Activated gamma-delta T cell treated with Interleukin-2 at 50 U/mL for 16 hours (primary cell): ENCODE measurements at places on chromosomes 2 and 18.

- no peak for DNase-seq
These were observed 18.8 kb upstream of the FAM110C start for GRCh38 chr2:65121-65520.

- DNase-seq: no peak
These were observed 372.8 kb downstream of the CLIP4 start for GRCh38 chr2:29487967-29488555.

GRCh38 chr2:218962859-218963492 is 3.5 kb downstream of the CDK5R2 start:
- DNase-seq: peak; percentile 59

GRCh38 chr2:215528555-215528954 is 92.7 kb upstream of the FN1 start:
- DNase-seq: no peak

GRCh38 chr2:226623587-226624368 is 175.8 kb downstream of the IRS1 start:
- DNase-seq: no peak

- DNase-seq: no peak
These were observed 437.0 kb downstream of the PTPRM start for GRCh38 chr18:8003878-8004675.

DNA sequence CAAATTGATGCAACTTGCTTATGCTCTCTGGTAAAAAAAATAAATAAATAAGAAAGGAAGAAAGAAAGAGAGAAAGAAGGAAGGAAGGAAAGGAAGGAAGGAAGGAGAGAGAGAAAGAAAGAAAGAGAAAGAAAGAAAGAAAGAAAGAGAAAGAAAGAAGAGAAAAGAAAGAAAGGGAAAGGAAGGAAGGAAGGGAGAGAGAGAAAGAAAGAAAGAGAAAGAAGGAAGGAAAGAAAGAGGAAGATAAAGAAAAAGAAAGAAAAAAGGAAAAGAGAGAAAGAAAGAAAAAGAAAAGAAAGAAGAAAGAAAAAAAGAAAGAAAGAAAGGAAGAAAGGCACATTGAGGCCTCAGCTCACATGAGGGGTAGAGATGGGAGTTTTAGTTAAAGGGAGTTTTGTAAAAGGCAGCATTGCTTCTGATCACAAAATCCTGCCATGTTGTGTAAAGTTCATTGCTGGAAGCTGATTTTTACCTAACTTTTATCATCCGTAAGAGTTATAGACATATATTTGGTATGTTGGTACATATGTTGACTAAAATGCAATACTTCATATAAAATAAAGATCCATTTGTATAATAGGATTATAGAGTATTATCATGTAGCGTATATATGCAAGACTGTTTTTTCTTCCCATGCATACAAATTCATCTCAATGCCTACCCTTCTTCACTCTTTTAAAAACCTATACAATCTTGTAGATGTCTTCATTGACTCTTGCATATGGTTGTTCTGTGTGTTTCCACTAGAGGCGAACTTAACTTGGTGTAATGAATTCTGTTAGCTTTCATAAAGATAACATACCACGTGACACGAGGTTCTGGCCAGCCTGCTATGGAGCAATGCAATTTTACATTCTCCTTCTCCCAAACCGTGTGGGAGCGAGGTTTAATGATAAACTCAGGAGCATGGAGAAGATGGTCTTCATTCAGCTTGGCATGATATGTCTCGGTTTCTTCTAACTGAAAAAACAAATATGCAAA is 32.8 kb downstream of the MYOM1 start:
- no peak for DNase-seq

DNA sequence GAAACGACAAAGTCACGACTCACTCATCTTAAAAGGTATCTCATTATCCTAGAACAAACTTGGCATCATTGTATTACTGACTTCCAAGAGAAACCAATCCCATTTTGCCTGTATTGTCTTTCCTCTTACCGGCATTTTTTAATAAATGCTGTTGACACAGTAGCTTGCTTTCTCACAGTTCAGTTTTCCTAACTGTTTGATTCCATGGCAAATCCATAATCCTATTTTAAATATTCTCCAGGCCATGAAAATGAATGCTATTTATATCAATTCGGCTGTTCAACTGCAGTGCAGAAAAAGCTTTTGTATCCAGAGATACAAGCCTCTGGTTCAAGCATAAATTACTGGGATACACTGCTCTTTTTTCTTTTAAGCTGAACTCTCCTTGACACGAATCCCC is 1241.9 kb downstream of the DPP10 start:
- DNase-seq: no peak

DNA sequence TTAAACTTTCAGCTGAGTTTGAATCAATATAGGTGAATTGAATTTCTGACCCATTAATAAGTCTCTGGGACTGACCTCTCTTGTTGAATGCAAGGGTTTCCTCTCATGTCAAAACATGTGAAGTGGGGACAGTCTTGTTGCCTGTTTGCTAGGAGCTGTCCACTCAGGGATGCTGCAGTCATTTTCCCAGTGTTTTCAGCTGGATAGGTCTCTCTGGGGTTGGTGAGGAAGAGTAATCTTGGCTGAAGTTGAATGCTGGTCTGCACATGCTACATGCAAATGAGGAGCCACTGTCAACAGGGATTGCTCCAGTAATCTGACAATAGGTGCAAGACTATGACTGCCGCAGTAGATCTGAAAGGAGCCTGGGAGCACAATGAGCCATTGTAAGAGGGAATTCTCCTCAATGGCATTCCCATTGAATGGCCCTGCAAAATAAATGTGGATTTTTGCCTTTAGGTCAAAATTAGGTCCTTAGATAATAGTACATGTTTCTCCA is 34.1 kb upstream of the IL1RL1 start:
- no peak for DNase-seq

GRCh38 chr2:41686156-41686555 is 361.7 kb upstream of the PKDCC start:
- DNase-seq: no peak

DNA sequence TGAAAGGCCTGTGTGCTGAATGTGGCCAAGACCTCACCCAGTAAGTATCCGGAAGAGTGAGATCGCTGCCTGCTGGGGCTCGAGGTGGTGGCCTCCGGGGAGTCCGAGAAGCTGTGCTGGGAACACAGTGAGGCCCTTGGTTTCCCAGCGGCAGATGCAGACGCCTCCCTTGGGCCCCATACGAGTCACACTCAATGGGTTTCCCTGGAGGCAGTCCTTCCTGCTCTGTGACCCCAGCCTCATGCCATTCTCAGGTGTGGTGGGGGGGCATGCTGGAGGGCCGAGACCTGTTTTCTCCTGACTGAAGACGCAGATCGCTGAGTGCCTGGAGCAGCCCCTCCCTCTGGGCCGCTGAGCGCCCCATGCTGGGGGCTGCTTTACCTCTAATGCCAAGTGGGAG is 15.7 kb downstream of the CTDP1 start:
- DNase-seq: no peak

DNA sequence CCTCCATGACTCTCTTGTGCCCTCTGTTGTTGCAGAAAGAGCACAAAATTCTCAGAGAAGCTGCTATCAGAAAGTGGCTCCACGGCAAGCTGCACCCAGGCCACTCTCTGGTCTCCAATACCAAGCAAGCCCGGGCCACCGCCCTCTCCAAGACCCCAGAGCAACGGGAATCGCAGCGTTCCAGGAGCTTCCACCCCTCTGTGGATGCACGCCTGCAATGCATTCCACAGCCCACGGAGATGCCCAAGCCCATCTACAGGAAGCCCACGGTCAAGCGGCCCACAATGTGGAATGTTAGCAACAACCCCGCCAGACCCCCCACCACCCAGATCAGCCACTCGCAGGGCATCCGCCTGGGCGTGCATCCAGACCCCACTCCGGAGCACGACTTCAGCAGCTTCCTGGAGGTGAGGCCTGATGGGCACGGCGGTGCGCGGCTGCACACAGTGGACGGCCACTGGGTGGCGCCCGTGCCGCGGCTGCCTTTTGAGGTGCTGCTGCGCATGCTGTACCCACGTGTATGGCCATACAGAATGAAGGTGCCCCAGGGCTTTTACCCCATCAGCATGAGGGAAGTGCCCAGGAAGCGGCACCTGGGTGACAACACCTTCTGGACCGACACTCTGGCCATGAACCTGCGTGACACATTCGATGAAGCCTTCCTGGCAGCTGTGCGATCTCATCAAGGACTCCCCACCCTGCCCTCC is 6.3 kb downstream of the ANKRD53 start:
- DNase-seq: peak; percentile 79

GRCh38 chr2:23107327-23107941 is 277.5 kb upstream of the KLHL29 start:
- DNase-seq: no peak

DNA sequence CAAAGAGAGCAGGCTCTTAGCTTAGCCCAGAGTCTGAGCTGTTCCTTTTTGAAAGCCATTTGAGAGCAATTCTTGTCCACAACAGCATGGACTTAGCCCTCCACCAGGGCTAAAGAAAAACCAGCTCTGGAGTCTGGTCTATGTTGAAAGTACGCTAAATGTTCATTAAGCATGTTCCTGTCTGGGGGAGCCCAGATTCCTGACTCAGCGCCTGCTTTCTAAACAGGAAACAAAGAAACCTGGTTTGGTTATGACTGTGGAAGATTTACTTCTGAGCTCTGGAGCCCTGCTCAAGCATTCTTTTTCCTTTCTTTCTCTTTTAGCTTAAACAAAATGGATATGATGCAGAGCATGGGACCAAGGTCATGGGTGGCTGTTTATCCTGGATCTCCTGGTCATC is 279.8 kb downstream of the RBM43 start:
- no peak for DNase-seq

DNA sequence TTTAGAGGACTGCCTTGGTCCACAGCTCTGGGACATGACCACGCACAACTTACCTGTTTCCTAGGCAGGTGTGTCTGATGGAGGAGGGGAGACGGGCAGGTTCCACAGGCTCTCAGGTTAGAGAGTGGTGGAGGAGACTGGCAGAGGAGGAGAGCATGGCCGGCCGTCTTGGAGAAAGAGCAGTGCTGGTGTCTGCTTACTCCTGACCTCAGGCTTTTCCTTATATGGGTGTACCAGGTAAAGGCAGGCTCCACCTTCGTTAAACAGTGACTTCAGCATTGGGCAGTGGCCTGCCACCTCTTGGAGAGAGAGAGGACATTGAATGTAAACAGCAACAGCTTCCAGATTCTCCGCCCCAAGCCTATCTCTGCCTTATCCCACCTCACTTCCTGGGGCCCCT is at the start of gene CAPN13:
Gene CAPN13, minus strand, starts transcription at position 198 of the 400 bp plus-strand sequence. CDS start 20,121 bp downstream, outside the sequence.
- DNase-seq: no peak

DNA sequence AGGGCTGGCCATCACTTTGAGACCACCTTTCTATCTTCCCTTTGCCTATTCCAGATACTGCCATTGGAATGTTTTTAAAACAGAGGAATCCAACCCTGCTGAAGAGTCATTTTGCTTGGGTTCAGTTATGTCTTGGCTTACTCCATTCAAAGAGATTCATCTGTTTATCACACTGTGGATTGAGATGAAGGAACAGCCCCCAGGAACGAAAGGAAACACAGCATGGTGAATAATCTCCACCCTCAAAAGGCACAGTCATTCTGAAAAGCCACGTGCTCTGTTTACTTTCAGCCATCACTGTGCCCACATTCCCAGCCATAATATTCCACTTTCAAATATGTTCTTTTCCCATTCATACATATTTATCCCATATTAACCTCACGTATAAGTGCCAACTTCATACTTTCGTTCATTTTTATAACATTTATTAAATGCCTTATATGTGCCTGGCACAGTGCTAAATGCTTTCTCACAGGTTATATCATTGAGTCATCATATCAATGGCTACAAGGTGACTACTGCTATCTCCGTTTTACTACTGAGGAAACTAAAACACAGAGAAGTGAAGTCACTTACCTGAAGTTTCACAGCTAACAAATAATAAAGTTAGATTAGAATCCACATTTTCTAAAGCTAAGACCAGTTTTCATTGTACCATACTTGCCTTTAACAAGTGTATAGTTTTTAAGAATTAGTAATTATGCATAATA is 143.6 kb downstream of the OSR1 start:
- no peak for DNase-seq

- DNase-seq: no peak
These were observed 91.3 kb upstream of the RBBP8 start for GRCh38 chr18:22841840-22842239.

- no peak for DNase-seq
These were observed 203.8 kb upstream of the CDH7 start for GRCh38 chr18:65547046-65547445.

DNA sequence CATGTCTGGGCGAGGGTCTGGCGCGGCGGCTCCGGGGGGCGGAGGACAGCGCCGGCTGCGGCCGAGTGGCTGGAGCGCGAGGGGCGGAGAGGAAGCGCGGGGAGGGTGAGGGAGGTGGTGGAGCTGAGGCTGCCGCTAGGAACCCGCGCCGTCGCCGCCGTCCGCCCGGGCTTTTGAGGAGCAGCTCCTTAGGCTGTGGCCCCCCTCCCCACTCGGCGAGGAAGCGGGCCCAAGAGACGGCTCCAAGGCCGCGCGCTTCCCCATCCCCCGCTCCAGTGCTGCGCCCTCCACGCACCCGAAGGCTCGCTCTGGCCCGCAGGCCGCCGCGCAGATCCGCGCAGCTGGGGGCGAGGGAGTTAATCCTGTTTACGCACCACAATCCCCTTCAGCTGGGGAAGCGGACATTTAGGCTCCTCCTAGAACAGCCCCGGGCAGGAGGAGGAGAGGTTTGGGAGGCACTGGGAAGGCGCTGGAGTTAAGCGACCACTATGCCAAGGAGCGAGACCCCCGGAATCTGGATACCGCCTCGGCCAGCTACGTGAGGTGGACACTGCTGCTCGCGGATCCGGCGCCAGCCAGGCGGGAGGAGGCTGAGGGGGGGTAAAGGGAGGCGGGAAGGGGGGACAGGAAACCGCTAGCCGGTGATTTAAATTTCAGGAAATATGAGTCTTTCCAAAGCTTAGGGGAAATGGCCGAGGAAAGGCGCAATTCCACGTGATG is at the start of gene CNRIP1:
Gene CNRIP1, minus strand, starts transcription at position 552 of the 720 bp plus-strand sequence. Its CDS starts 549 bp downstream, at position 3.
- no peak for DNase-seq

DNA sequence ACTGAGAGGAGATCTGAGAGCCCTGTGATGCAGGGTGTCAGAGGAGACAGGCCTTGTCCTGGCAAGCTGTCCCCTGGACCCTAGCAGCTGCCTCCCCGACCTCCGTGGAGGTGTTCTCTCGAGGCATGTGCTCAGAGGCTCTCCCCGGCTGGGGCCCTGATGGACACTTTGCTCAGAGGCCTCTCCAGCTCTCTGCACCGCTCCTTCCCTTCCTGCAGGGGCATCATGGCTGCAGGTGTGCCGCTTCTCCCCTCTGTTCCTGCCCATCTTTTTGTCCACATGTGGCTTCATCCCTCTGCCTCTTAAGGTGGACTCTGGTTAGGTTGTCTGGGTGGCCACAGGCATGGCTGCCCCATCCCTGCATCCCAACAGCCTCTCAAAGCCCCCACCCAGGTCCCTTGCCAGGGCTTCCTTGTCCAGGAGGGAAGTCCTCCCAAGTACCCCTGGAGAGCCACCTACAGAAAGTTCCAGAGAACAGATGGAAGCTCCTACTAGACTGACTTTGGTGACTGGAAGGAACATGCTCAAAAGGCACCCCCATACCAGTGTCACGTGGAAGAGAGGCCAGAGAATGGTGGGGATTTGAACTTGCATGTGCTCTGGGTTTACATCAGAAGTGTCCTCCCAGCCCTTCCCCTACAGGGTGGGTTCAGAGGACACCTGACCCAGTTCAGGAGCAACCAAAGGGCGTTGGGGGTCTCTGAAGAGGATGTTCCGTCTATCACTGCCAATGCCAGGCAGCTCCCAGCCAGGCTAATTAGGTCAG is 120.4 kb downstream of the KLHL29 start:
- DNase-seq: no peak

- DNase-seq: no peak
These were observed 16.2 kb downstream of the GPR75 start for GRCh38 chr2:53843595-53843994.

GRCh38 chr2:235383272-235383843 is 110.5 kb upstream of the AGAP1 start:
- no peak for DNase-seq

- DNase-seq: no peak
These were observed 28.7 kb upstream of the RPRD1A start for GRCh38 chr18:36095936-36096519.

- DNase-seq: no peak
These were observed 38.7 kb downstream of the TTC39C start for GRCh38 chr18:24053211-24053610.
